HEK293T (cell line): ENCODE measurements at places on chromosomes 7 and 10.

GRCh38 chr10:43122096-43122495 lies 16.1 kb upstream of the CSGALNACT2 start:
- DNase-seq: no peak

- DNase-seq: no peak
Measured at GRCh38 chr7:141693082-141693481, 8.9 kb downstream of the DENND11 start.

DNA sequence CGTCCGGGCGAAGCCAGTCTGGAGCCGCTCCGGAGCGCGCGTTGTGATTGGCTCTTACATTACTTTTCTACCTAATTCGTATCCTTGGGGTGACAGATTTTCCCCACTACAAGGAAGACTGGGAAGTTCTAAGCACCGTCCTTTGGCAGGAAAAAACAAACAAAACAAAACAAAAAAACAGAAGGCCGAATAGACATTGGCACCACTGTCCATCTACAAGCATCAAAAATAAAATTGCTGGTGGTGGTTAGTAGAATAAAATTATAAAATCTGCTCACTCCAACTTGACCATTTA lies 651 bp upstream of the SKAP2 start:
- peak; percentile 57 for DNase-seq

GRCh38 chr7:51592842-51593599 lies 276.4 kb upstream of the COBL start:
- DNase-seq: no peak

DNA sequence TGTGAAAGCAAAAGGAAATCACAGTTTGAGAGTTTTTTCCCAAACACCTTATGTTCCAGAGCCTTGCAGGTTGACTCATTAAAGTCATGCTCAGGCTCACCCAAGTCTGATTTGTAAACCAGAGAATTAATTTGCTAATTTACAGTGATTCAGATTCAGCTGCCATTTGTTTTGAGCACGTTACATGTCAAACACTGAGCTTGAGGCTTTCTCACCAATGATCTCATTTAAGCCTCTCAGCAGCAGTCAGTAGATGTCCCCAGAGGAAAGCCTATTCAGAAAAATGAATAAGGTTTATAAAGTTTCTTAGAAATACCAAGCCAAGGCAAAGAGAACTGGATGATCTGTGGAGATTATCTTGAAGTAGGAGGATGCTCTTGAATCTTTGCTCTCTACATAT lies 420.4 kb downstream of the HTR7 start:
- no peak for DNase-seq

- no peak for DNase-seq
Measured at GRCh38 chr7:1647961-1648672, 22.0 kb upstream of the ELFN1 start.

GRCh38 chr7:100726996-100727761 lies 6.2 kb upstream of the ZAN start:
- no peak for DNase-seq

DNA sequence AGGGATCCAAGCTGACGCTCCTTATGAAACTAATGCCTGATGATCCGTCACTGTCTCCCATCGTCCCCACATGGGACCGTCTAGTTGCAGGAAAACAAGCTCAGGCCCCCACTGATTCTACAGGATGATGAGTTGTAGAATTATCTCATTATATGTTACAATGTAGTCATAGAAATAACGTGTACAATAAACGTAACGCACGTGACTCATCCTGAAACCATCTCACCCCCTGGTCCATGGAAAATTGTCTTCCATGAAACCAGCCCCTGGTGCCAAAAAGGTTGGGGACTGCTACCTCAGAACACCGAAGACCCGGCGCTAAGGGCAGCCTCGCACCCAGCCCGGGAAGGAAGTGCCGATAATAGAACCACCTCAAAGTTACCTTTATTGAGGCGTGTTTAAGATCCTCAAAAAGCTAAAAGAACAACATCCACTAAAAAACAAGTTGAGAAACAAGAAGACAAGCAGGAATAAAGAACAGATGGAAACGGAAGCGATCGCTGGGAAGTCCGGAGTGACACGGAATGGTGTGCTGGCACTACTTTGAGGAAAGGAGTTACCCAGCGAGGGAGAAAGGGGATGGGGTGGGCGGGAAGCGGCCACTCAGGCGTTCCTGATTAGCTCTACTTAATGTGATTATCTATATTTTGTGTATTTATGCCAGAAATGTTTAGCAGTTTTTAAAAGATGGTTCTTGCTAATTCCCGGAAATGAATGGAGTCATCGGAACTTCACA lies 50.1 kb upstream of the PRKAR1B start:
- no peak for DNase-seq

DNA sequence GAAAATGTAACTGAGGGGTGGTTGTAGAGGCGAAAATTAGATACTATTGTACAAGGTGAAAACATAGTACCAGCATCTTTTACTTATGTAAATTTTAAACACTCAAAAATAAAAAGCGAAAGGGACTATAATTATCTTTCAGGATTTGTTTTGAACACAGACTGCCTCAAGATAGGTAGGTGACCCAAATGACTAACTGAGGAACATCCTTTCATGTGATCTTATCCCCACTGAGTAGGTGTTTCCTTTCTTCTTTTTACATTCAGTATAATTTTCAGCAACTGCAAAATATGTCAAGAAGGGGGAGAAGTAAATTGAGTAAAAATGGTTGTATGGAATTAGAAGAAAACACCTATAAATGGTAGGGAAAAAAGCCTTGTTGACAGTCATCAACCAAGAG lies 236.7 kb downstream of the PHF14 start:
- no peak for DNase-seq

DNA sequence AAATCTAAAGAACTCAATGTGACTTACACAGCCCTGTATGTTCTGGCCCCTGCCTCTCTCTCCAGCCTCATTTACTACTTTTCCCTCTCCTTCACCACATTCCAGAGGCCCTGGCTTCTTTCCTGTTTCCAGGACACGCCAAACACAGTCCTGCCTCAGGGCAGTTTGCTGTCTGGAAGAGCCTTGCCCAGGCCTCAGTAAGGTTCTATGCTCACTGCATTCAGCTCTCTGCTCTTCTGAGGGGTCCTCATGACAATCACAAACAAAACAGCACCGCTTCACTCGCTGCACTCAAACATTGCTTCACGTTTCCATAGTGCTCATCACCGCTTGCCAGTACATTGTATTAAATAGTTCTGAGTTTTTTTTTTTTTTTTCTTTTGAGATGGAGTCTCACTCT lies 35.1 kb upstream of the GARS1 start:
- no peak for DNase-seq

GRCh38 chr10:116742367-116743265 lies at the start of gene HSPA12A:
HSPA12A (minus strand) TSS chr10:116742566; CDS start chr10:116742469, 97 bp downstream.
- DNase-seq: peak; percentile 94

GRCh38 chr7:98618786-98619185 lies 1.7 kb downstream of the NPTX2 start:
- DNase-seq: no peak

DNA sequence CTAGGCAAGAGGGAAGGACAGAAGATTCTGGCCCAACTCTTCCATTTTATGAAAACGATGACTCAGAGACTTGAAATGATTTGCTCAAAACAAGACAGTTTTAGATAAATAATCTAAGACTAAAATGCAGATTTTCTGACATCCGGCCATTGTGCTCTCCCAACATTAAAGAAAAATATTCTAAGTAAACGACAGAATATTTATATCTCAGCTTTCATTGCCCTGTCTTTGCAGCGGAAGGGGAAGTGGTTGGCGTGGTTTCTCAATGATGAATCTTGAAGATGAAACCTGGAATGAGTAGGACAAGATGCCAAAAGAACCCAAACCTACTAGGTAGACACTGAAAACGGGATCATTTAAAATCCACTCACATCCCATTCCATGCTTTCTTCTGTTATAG lies 28.9 kb upstream of the NPY start:
- DNase-seq: no peak

DNA sequence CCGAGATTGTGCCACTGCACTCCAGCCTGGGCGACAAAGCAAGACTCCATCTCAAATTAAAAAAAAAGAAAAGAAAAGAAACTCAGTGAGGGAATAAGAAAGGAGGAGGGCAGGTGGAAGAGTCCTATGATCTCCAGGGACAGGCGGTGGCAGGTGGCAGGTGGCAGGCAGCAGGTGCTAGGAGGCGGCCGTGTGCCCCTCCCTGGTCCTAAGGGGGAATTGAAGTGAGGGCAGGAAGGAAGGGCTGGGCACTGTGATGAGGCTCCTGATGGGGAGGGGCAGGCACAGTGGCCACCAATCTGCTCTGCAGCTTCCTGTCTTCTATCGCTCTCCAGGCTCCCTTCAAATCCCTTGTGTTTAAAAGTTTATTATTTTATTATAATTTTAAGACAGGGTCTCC lies 41.2 kb upstream of the UBE3C start:
- DNase-seq: no peak
